Cortex of kidney (tissue), 1 donor: ENCODE measurements at places on chromosomes 16 and 17.

GRCh38 chr16:81992859-81993258 is 18.4 kb downstream of the SDR42E1 start:
- DNase-seq: no peak

- no peak for DNase-seq
These were observed 22.1 kb upstream of the PHF12 start for GRCh38 chr17:28973425-28973824.

DNA sequence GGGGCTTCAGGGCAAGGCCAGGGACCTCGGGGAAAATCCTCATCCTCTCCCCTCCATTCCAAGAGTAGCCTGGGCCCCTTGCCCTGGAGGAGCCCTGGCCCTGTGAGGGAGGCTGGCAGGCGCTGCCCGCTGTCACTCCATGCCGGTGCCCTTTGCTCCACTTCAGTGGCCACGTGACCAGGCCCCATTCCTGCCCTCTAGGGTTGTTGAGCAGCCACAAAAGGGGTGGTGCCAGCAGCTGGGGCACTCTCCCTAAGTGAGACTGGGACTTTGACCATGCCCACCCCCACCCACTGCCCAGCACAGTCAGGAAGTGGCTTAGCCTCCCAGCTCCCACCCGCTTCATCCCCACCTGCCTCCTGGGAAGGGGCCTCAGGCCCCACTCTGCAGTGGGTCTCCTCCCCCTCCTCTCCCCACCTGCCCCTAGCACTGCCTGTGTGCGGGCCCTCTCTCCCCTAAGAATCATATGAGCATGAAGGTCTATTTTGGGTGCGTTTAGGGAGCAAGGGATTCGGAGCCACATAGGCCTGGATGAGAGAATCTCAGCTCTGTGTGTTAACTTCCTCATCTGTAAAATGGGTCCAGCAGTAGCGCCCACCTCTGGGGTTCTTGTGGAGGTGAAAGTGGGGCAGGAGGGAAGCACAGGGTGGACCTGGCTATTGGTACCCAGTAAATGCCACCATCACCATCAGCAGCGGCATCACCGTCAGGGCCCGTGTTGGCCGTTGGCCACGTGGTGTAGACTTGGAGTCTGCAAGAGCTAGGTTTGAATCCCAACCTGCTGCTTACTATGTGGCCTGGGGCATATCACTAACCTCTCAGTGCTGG is 7.2 kb downstream of the PDK2 start:
- DNase-seq: no peak

GRCh38 chr16:50606431-50607050 is 58.3 kb downstream of the NKD1 start:
- no peak for DNase-seq

DNA sequence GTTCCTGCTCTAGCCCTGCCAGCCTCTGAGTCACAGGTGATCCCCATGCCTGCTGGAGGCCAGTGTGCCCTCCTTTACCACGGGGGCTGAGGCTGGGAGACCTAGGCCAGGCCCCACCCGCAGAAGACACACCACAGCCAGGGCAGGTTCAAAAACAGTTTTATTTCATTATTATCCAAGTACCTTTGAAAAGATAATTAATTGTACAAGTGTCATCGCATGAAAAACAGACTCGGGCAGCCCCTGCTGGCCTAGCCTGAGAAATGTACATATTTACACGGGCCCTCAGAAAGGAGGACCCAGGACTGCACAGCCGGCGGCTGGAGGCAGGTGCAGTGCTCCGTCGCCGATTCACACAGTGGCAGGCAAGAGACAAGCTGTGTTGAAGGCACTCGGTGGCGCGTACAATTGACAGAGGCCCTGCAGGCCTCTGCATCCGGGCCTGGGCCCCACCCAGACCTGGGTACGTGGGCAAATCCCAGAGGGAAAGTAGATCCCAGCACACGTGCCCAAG is 4.4 kb downstream of the PDIA2 start:
- DNase-seq: no peak

- no peak for DNase-seq
These were observed 330.3 kb upstream of the XYLT1 start for GRCh38 chr16:17801068-17801467.

DNA sequence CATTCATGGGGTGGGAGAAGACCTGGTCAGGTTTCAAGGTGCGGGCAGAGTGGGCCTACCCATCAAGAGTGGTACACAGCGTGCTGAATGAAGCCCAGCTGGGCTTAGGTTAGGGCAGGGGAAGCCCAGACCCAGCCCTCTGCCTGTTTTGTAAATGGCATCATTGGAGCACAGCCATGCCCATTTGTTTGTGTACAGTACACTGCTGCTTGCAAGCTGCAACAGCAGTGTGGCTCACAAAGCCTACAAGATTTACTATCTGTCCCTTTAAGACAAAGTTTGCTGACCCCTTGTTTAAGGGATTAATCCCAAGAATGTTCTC is 230.1 kb upstream of the TNRC6C start:
- no peak for DNase-seq

DNA sequence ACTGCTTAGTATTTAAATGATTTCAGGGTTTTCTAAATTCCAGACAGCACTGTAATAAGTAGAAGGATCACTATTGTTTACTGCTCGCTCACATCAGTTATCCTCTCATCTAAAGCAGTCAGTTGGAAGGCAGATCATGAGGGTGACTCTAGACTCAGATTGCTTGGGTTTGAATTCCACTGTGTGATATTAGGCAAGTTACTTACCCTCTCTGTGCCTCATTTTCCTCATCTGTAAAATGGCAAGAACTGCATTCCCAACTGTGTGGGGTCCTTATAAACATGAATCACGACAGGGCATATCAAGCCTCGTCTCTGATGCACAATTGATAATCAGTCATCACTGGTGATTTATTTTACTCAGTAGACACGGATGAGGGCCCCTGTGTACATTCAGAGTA is 15.1 kb downstream of the CLUAP1 start:
- DNase-seq: no peak

DNA sequence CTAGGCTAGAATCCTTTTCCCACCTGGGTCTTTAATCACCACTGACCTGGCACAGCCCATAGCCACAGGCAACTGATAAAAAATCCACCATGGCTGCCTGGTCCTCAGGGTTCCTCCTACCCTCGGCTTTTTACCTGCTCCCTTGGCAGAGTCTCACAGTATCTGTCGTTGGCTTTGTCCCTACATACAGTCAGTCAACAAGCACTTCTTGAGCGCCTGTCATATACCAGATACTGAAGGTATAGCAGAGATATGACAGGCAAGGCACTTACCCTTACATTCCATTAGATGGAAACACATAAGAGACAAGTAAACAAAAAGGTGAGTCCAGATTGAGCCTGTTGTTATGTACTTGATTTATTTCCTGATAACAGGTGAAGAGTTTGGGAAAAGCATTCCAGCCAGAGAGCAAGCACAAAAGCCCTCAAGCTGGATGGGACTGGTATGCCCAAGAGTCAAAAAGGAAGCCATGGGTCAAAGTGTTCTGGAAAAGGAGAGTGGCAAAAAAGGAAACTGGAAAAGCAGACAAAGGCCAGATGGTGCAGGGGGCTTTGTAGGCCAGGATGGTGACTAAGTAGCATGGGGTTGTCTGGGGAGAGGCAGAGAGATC is 247.0 kb downstream of the CHD9NB start:
- no peak for DNase-seq

DNA sequence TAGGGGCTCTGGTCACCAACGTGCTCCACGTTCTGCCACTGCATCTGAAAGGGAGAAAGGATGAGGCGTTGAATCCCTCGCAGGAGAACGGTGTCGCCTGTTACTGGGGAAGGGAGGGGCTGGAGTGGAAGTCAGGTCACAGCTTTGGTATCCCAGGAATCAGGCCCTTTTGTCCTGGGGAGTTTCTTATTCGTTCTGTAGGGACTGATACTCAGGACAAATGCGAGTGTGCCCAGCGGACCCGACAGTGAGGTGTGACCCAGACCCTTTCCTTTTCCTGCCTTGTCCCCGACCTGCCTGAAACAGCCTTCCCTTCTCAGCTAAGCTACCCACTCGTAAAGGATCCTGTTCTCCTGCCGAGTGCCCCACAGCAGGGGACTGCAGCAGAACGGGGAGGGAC is 177.5 kb downstream of the VPS53 start:
- DNase-seq: no peak

- no peak for DNase-seq
These were observed 23.4 kb upstream of the CBFA2T3 start for GRCh38 chr16:89000207-89000959.

- DNase-seq: no peak
These were observed 116.9 kb downstream of the DNAH3 start for GRCh38 chr16:21033704-21034103.

DNA sequence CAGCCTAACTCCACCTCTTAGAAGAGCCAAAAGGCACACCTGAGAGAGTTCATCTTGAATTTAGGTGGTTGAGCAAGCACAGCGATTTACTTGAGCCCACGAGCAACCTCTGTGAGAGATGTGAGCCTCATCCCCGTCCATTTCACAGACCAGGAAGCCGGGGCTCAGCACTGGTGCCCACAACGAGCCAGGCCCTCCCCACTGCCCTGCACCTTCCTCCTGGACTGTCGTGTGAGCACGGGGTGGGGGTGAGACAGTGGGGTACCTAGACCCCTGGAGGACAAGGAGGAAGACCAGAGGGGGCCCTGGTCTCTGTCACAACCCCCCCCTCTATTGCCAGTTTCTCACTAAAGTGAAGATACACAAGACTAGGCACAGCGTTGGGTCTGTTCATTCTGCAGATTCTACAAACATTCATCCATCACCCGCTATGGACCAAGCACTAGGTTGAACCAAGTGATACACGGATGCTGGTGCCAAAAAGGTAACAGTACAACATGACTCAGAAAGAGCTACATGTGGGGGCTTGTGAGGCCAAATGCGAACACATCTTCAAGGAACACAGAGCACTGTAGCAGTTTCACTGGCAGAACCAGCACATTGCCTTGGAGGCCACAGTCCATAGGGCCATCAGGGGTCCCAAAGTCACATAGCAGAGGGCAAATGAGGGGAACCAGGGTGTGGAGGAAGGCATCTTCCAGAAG is 231.9 kb downstream of the PARN start:
- no peak for DNase-seq

DNA sequence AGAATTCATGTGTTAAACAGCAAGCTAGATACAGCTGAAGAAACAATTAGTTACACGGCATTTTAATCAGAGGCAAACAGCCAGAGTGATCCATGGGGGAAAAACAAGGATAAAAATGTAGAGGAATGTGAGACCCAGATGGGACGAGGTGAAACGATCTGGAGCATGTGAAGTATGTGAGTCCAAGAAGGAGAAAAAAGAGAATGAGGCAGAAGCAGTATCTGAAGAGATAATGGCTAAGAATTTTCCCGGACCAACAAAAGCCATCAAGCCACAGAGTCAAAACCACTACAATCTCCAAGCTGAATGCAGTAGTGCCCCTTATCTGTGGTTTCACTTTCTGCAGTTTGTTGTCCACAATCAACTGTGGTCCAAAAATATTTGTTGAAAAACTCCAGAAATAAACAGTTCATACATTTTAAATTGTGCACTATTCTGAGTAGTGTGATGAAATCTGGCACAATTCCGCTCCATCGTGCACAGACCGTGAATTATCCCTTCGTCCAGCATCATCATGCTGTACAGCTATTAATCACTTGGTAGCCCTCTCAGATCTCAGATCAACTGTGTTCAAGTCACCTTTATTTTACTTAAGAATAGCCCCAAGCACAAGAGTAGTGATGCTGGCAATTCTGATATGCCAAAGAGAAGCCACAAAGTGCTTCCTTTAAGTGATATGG is 18.8 kb downstream of the MYH10 start:
- DNase-seq: no peak

GRCh38 chr16:56505181-56505580 is 14.6 kb downstream of the BBS2 start:
- no peak for DNase-seq

DNA sequence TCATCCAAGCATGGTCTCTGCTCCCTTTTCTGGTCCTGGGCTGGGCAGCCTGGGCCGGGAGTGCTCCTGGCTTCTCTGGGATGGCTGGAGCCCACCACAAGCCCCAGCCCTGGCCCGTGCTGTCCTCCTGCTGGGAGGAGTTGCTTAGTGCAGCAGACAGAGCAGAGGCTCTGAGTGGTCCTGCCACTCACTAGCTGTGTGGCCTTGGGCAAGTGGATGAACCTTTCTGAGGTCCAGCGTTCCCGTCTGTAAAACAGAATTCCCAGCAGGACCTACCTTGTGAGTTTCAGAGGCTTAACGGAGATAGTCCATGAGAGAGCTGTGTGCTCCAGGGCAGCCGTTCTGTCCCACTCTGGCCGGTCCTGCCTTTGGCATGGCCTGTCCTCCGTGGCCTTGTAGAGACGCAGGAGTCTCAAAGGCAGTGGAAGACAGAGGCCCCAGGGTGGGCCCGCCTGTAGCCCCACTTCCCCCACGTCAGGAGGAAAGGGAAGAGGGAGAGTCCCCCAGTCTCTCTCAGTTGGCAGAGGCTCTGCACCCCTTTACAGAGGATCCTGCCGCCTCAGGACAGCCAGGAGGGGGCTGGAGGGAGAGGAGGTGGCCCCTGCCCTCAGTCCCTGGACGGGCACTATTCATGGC is 7.8 kb downstream of the MYO15B start:
- DNase-seq: no peak

DNA sequence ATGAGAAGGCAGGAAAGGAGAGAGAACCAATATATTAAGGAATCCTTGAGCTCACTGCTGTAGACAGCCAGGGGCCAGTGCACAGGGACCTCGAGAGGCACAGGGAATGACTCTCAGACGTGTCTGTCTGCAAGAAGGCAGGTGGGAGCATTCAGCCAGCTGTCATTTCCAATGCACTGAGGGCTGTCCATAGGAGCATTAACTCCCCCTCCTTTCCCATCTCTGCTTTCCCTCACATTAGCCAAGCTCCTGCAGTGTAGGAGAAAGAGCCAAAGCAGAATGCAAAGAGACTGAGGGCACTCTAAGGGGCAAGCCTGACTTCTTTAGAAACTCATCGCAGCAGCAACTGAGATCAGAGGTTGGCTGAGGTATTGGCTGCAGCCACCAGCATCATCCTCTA is 218.3 kb downstream of the CDH13 start:
- DNase-seq: no peak

DNA sequence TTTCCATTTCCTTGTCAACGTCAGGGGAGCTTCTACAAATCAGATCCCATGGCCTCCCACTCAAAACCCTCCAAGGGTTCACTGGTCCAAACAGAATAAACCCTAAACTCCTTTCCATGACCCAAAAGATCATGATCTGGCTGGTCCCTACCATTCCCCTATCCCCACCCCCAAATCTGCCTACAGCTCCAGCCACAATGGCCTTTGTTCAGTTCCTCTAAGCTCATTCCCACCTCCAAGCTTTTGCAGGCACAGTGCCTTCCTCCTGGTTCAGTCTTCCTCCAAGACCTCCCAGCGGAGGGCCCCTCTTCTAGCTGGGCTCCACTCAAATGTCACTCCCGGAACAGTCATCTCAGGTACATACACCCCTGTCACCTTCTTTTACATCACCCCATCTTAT is 2.0 kb downstream of the GPRC5B start:
- DNase-seq: no peak

DNA sequence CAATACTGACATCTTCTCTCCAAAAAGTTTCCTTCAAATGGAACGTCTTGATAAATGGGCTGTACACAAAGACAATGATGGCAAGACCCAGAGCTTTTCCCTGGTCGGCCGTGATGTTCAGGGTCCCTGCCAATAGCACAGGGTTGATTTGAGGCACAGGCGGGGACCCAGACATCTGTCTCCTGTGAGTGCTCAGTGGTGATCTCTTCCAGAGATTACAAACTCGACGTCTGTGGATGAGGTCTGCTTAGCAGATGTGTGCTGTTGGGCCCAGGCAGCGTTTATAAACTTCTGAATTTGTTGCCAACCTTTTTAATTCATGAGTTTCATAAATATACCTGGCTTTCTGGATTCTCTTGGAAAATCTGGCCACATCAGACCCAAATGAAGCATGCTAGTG is 14.9 kb downstream of the CPPED1 start:
- DNase-seq: no peak
